ENCODE measurements at places on chromosomes 7 and 10. TPM values are rescaled to one million over a fixed set of nuclear protein-coding genes. Genes with fewer than 3 reads are reported as not detected.

AKR1C4 gene
- not detected for total RNA-seq

AMZ1 gene
- 0.28 TPM for total RNA-seq

PTPN20 gene
- total RNA-seq: not detected

ZPBP gene
- total RNA-seq: not detected

CDNF gene
- 1.2 TPM for total RNA-seq

OR6B1 gene
- total RNA-seq: not detected

ANKRD16 gene
- total RNA-seq: 14.6 TPM

MMP21 gene
- total RNA-seq: not detected

GLRX3 gene
- 158 TPM for total RNA-seq

TUBB8 gene
- total RNA-seq: not detected

CHCHD2 gene
- 849 TPM for total RNA-seq

LLCFC1 gene
- not detected for total RNA-seq

NFE2L3 gene
- 104 TPM for total RNA-seq

FAM221A gene
- 16.6 TPM for total RNA-seq

TACC2 gene
- 8.5 TPM for total RNA-seq

WNT8B gene
- total RNA-seq: not detected

IPMK gene
- 5.4 TPM for total RNA-seq

AZGP1 gene
- not detected for total RNA-seq

Measured in A172 (cell line).